ENCODE measurements at places on chromosomes 3 and 15. TPM values are rescaled to one million over a fixed set of nuclear protein-coding genes. Genes with fewer than 3 reads are reported as not detected.
A peak's percentile ranks its signal among the peaks of the same experiment; 100 is the strongest.

DNA sequence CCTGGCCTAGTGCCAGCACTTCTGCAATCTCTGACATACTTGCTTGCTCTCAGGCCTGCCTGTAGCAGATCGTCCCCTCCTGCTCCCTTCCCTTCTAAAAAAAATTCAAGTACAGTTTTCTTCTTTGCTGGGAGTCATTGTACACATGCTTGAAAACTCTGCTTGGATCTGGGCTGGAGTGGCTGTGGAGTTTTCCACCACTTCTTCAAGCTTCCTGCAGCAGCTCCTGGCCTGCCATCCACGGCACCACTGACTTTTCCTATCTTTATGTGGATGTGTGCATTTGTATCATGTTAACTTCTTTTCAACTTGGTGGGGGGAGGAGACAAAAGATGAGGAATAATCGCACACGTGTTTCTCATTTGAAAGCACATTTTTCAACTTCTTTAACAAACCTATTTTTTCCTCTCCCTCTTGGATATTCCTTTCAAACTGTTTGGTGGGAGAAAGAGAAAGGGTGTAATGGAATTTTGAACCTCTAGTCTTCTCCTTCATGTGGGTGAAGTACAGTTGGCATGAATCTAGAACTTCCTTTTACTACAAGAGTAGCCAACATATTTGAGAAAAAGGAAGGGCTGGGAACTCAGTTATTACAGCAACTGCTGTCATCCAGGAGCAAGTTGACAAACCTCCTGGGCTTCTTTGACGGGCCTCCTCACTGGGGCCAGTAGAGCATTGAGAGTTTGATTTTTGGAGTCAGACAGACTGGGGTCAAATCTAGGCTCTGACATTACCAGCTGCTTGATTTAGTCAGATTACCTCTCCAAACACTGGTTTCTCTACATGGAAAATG lies 61.2 kb upstream of the LRTM1 start:
- peak; percentile 87 for DNase-seq

GRCh38 chr15:65525622-65526021 lies 4.6 kb upstream of the HACD3 start:
- DNase-seq, result peak; percentile 36

GRCh38 chr3:45311953-45312801 lies 76.2 kb upstream of the LARS2 start:
- DNase-seq, result peak; percentile 12

DNA sequence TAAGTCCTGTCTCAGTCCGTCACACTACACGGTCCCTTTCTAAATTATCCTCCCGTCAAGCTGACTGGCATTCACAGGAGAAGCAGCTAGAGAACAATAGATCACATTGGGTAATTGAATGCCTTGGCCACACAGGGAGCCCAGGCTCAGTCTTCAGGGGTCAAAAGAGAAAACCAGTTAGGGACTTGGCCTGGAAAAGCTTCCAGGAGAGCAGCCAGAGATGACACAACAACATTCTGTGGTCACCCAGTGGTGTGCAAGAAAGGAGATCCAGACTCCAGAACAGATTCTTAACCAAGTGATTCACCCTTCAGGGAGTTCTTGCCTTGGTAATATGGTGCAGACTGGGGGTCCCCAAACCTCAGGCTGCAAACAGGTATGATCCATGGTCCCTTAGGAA lies 15.9 kb downstream of the ARHGAP31 start:
- peak; percentile 95 for DNase-seq

ADAMTS17 gene
- total RNA-seq, result not detected
